ENCODE measurements at places on chromosomes 13 and 19. TPM values are rescaled to one million over a fixed set of nuclear protein-coding genes. Genes with fewer than 3 reads are reported as not detected.

The CAPN12 gene
- total RNA-seq = not detected

The NPHS1 gene
- not detected for total RNA-seq

The CNFN gene
- 0.34 TPM for total RNA-seq

The NKPD1 gene
- not detected for total RNA-seq

The FBXW9 gene
- 16.7 TPM for total RNA-seq

The EXOC3L2 gene
- 0.34 TPM for total RNA-seq

The ZNF90 gene
- 0.72 TPM for total RNA-seq

The TTC9B gene
- total RNA-seq = 0.29 TPM
